ENCODE measurements at places on chromosomes 2 and 18.

DNA sequence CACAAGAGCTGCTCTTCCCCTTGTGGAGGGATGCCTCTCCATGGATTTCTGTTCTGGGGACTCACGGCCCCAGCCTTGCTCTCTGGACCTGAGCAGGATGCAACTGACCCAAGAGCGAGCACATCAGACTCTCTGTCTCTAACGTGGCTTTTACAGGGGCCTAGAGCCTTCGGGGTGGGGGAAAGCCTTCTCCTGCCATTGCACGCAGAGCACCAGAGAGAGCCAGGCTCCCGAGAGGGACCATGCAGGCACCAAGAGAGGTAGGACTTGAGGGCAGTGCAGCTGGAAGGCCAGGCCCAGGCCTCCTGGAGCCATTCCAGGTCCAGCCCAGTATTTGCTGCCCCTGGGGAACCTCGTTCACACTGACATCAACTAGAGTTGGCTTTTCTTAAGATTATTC, 475.6 kb upstream of the MYT1L start:
- DNase-seq = no peak

DNA sequence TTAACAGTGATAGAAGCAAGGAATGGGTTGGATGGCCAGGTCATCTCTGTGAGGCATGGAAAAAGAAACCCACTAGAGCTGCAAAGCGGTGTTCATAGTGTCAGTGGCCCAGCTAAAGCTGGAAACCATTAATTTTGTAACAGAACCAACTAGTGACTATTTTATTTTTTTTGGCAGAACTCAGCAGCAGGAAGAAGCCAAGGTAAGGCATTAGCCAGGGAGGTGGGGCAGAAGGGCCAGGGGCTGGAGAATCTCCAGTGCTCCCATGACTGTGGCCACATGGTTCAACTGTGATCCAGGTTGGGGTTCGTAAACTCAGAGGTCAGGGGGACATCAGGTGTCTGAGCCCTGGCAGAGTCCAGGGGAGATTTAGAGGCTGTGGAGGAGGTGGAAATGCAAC, 25.9 kb upstream of the YES1 start:
- DNase-seq = no peak

- no peak for DNase-seq
Observed at GRCh38 chr2:220555961-220556630, 928.7 kb downstream of the SLC4A3 start.

- no peak for DNase-seq
Observed at GRCh38 chr2:235740821-235741220, 247.0 kb downstream of the AGAP1 start.

GRCh38 chr2:221467610-221468009, 104.5 kb downstream of the EPHA4 start:
- no peak for DNase-seq

DNA sequence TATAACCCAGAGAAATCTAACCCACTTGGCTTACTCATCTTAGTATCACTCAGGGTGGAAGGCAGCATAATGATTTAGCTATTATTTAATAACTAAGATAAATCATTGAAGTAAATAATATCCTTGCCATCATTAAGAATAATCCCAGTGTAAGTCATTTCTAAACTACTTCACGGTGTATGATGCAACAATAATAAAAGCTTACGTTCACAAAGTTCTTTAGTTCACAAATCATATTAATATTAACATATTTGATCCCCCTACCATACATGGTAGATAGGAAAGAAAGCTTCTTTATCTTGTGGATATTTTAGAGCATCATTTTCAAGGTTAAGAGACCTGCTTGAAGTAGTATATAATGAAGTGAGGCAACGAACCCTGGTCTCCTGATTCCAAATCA, 401.0 kb downstream of the NCKAP5 start:
- DNase-seq = no peak

- DNase-seq = no peak
Observed at GRCh38 chr2:150485114-150485870, 2.2 kb downstream of the RND3 start.

DNA sequence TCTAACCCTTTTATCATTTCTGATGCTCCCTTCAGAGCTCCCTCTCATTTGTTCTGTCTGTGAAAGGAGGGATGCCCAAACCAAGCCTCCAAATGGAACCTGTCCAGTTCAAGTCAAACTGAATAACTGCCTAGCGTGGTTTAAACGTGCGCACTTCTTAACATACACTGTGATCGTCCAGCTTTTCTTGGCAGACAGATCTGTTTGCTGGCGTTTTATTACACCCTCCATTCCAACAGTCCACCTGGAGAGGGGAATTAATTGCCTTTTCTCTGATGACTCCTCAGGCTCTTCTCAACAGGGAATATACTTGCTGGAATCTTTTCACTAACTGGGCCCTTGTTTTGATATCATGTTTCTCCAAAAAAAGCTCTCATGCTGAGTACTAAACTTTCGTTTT, 379.2 kb upstream of the POU3F3 start:
- DNase-seq = no peak

DNA sequence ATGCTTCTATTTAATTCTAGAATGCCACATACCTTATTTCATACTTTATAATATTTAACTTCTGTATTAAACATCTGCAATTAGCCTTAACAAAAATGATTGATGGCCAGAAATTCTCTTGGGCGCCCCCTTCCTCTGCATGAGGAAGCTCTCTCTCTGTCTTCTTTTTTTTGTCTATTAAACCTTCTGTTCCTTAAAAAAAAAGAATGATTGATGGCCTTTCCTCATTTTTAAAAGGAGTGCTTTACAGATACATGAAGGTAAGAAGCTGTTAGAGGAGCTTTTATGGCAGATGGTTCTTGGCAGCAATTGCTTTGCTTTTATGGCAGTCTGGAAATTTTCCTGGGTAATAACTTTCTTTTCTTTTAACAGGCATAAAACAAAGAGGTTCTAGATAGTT, 526.9 kb downstream of the SLC4A3 start:
- DNase-seq = no peak

- no peak for DNase-seq
Observed at GRCh38 chr2:166335284-166335683, 40.5 kb downstream of the SCN9A start.

GRCh38 chr2:85503168-85503850, 35.7 kb upstream of the MAT2A start:
- DNase-seq = no peak

DNA sequence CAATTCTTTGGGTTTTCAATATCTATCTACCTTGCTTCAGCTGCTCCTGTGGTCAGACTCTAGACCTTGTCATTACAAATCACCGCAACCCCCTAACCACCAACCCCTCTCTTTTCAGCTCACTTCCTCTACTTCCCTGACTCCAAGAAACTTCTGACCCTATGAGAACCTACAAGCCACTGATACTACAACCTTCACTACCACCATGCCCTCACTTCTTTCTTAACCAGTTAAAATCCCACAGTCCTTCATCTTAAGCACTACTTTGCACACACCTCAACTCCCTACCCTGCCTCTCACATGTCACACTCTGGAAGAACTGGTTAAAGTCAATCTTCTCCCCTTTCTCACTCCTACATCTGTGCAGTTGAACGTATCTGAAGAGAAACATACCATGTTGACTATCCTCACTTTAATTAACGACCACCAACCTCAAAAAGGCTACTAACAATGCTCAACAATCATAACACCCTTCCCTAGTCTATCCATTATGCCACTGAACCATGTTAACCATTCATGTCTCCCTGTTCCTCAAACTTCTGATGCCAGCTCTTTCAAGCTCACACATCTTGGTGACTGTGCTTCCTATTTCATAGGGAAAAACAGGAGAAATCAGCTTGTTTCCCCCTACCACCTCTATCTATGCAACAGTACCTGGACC, 12.6 kb downstream of the EIF2AK3 start:
- DNase-seq = no peak

DNA sequence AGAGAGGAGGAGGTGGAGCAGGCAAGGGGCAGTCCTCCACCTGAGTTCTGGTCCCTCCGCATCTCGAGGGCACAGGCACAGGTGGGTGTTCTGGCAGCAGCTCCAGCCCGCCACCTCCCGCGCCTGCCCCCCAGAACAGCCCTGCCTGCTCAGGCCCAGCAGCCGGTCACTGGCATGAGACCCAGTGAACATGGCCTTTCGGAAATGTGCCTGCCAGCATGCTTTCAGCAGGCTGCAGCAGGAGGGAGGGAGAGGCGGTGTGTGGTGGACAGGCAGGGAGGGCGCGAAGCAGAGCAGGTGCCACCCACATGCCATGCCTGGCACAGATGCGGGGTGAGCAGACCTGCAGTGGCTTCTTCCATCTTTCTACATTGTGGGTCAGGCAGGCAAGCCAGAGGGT, 3.4 kb upstream of the OR6B3 start:
- no peak for DNase-seq

- no peak for DNase-seq
Observed at GRCh38 chr2:31812051-31812798, 198.6 kb downstream of the MEMO1 start.

DNA sequence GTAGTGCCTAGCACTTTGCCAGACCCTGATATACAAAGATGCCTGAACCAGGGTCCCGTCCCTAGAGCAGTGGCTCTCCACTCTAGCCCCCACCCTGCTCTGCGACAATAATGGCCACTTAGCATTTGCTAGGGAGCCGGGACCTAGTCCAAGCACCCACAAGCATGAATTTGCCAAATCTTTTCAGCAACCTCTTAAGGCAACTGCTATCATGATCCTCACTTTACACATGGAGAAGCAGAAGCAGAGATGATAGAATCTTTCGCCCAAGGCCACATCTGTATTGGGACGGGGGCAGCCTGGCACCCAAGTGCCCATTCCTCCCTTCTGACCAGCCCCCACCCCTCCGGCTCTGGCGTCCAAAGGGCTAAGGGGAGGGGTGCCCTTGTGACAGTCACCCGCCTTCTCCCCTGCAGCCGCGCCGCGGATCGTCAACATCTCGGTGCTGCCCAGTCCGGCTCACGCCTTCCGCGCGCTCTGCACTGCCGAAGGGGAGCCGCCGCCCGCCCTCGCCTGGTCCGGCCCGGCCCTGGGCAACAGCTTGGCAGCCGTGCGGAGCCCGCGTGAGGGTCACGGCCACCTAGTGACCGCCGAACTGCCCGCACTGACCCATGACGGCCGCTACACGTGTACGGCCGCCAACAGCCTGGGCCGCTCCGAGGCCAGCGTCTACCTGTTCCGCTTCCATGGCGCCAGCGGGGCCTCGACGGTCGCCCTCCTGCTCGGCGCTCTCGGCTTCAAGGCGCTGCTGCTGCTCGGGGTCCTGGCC, 13.0 kb downstream of the SIGLEC15 start:
- DNase-seq = no peak

- DNase-seq = no peak
Observed at GRCh38 chr2:152686321-152686720, 30.9 kb downstream of the PRPF40A start.

- DNase-seq = no peak
Observed at GRCh38 chr2:211181626-211182025, 625.2 kb downstream of the CPS1 start.

DNA sequence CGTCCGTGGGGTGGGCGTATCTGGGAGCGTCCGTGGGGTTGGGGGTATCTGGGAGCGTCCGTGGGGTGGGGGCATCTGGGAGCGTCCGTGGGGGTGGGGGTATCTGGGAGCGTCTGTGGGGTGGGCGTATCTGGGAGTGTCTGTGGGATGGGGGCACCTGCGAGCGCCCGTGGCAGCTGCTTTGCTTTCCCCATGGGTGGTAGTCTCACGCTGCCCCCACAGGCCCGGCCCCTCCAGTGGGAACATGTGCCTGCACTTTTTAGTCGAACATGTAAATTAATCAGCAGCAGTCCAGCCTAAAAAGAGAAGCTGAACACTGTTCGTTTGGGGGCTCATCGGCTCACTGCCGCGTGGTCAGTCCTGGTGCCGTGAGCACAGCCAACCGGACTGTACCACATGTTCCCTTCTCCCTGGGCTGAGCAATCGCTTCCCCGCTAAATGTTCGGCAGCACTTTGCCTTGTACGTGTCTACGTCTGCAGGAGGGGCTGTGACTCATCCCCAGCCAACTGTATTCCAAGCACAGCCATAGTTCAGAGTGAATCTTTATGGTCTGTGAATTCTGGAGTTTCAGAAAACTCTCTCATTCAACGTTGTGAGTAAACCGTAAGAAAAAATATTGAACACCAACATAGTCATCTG, 271.5 kb downstream of the AGAP1 start:
- no peak for DNase-seq

DNA sequence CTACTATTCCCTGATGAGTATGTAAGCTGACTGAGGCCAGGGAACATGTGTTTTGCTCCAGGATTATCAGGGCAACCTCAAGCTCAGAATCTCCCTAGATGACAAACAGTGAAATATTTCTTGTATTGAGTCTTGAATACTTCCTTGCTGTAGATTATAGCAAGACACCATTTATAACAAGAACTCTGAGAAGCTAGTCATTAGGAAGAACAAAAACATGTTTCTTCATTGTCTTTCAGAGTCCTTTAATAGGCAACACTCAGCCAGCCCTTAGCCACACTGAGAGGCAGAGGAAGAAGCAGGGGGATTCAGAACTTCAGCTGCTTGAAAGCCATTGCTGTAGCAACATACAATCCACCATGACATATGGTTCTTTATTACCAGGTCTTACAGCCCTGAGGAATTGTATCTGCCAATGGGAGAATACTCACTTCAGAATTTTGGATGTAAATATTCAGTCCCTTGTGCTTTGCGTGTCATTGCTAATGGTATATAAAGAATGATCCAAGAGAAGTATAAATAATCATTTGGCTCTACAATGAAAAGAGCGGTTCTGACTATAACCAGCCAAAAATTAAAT, 117.5 kb upstream of the NCKAP5 start:
- no peak for DNase-seq

- no peak for DNase-seq
Observed at GRCh38 chr18:74278058-74278457, 13.7 kb downstream of the CYB5A start.

- no peak for DNase-seq
Observed at GRCh38 chr2:27627963-27628766, 647 bp downstream of the CCDC121 start.

- DNase-seq = no peak
Observed at GRCh38 chr18:26553943-26554342, 5.6 kb upstream of the KCTD1 start.

DNA sequence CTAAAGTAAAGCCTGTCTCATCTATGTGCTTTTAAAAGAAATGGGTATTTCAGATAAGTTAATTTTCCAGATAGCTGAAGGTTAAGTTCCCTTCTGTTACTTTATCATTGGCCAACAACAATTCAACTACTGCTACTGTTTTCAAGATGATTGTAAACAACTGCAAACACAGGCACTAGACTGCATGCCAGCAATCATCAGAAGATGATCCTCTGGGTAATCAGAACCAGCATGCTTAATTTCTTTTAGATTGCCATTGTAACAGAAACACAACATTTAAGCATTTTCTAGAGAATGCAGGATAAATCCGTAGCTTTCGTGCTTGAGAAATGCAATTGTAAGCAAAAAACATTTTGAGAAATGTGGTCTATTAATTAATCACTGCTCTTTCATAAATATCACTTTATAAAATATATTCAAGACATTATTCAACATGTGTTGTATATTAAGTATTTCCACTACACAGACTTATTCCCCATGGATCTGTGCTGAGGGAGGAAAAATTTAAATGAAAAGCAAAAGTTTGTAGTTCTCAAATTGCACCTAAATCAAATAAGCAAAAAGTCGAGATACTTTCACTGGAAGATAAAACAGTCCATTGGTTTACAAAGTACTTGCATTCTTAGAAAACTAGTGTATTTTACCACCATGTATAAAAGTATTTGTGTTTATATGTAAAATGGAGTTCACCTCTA, 133.7 kb downstream of the ATL2 start:
- DNase-seq = no peak

GRCh38 chr2:33000986-33001385, 54.2 kb downstream of the LTBP1 start:
- no peak for DNase-seq

Data from stimulated activated CD4-positive, alpha-beta T cell treated with anti-CD3 and anti-CD28 coated beads, Interleukin-2, amount 100 ng/mL, for 48 hours (primary cell).